ENCODE measurements at places on chromosomes 7 and 10. TPM values are rescaled to one million over a fixed set of nuclear protein-coding genes. Genes with fewer than 3 reads are reported as not detected.

The ACHE gene
- total RNA-seq, result not detected

The CYP2E1 gene
- 0.79 TPM for total RNA-seq

- DNase-seq, result no peak
Observed at GRCh38 chr7:76063525-76063924, 15.6 kb downstream of the MDH2 start.

GRCh38 chr10:76558586-76558985, 1079.0 kb downstream of the KCNMA1 start:
- no peak for DNase-seq

DNA sequence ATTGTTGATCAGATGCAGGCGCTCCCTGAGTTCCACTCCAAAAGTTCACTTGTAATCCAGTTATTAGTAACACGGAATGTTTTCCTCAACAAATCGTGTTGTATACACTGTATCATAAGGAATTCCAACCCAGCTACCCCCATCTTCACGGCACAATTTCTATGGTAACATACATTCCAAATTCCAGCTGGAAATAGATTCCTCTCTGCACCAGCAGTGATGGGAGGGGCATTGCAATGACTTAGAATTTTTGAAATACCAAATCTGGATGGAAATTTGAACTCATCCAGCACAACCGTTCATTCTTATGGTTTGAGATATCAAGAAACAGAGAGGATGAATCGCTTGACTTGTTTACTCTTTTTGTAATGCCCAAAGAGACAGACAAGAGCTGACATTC, 38.9 kb upstream of the RHEB start:
- DNase-seq, result no peak

- no peak for DNase-seq
Observed at GRCh38 chr7:55409482-55410225, 44.5 kb downstream of the LANCL2 start.

DNA sequence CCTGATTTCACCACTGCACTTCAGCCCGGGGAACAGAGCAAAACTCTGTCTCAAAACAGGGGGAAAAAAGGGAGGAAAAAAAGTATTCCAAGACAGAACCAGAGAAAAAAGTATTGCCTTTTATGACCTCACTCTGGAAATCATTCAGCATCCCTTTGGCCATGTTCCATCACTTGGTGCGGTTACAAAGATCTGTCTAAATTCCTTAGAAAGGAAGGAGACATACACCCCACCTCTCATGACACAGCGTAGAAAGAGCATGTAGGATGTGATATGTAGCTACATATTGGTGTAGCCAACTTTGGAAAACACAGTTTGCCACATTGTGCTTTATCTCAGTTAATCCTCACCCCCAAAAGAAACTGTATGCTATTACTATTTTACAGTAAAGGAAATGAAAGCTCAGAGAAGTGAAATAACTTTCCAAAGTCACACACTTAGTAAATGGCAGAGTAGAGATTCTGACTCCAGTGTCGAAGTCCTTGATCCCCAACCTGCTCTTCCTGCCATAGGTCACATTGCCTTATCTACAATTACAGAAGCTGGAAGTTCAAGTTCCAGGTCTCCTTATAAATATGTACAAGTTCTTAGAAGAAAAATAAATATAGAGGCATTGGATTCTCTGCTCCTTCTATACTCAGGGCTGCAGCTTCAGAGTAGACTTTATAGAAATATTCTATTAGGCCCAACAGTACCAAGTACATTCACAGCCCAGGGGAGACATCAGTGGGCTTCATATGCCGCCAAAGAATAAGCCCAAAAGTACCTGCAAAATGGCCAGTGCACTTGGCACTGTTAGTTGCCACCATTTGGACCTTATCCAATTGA, 91.6 kb upstream of the KMT2E start:
- DNase-seq, result no peak

All from activated CD4-positive, alpha-beta T cell treated with anti-CD3 and anti-CD28 coated beads, Interleukin-2, amount 10 ng/mL, durations not matched to agents 7 days and 5 days (primary cell).